Activated CD4-positive, alpha-beta T cell treated with anti-CD3 and anti-CD28 coated beads for 36 hours (primary cell): ENCODE measurements at places on chromosomes 7 and 10. TPM values are rescaled to one million over a fixed set of nuclear protein-coding genes. Genes with fewer than 3 reads are reported as not detected.

DNA sequence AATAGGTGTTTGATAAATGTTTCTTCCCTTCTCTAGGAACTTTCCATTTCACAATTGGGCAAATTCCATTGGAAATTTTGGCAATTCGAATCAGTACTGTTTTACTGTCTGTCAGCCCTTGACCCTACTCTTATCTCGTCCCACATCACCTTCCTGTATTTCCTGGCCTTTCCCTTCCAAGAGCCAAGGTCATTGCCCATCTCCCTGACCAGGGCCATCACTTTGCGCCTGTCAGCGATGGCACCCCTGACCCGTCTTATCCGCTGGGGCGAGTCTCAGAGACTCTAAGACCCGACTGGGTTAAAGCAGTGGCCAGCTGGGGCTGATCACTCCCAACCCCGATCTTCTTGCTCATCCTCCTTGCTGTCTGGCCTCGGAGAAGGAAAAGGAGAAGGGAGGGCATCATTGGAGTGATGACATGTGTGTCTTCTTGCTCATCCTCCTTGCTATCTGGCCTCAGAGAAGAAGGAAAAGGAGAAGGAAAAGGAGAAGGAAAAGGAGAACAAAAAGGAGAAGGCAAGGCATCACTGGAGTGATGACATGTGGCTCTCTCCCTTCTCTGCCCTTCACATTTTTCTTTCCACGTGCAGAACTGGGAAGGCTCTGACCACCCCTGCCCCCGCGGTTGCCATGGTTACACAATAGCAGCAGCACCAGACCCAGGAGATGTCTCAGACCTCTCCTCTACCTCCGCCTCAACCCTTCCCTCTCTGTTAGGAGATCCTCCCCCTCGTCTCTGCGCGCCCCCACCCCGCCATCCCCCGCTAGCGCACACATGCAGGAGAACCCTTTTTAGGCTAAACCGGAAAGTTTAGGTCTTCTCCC lies 2.0 kb downstream of the SEMA3D start:
- no peaks in the 10 kb centered on the region for H3K36me3 ChIP-seq
- H3K4me1 ChIP-seq: no peaks in the 10 kb centered on the region
- no peak for DNase-seq
- H3K27me3 ChIP-seq: peaks cover 32% of the 10 kb centered on the region

DNA sequence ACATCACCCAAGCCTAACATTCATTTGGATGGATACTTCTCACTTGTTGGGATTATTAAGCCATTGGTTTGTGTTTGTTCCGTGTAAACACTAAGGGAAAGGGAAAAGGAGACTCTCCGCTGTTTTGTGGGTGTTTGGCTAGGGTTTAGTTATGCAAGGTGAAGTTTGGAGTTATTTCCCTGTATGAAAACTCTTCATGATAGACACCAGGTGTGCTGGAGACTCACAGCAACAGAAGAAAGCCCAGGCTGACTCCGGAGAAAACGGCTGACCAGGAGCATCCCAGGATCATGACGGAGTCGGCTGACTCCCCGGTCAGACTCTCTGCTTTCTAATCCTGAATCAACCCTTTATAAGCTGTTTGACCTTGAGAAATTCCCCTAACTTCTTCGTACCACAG lies 94.1 kb upstream of the KLF6 start:
- no peak overlapping the region for H3K27ac ChIP-seq
- H3K4me1 ChIP-seq: peaks cover 36% of the 10 kb centered on the region
- DNase-seq: no peak
- peaks cover 2% of the 10 kb centered on the region for H3K36me3 ChIP-seq

Gene CCL24
- total RNA-seq: not detected

GRCh38 chr10:48623607-48624132 lies 18.8 kb upstream of the ARHGAP22 start:
- no peak for DNase-seq
- H3K36me3 ChIP-seq: no peaks in the 10 kb centered on the region
- no peak overlapping the region for H3K27ac ChIP-seq
- H3K4me3 ChIP-seq: no peak overlapping the region

DNA sequence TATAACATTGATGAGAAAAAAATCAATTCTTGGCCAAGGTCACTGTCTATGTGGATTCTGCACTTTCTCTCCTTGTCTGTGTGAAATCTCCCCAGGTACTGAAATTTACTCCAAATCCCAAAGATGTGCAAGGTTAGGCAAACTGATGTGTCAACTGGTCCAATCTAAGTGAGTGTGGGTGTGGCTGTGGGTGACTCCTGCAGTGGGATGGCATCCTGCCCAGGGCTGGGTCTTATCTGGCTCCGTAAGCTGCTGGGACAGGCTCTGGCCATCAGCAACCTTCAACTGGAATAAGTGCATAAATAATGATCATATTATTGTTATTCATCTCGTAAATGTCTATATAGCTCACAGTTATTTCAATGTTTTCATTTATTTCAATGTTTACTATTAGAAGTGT lies 79.3 kb downstream of the JCAD start:
- no peak for DNase-seq
- H3K36me3 ChIP-seq: no peaks in the 10 kb centered on the region
- peaks cover 10% of the 10 kb centered on the region for H3K27me3 ChIP-seq
- no peak overlapping the region for H3K27ac ChIP-seq

Gene CRHR2
- not detected for total RNA-seq

DNA sequence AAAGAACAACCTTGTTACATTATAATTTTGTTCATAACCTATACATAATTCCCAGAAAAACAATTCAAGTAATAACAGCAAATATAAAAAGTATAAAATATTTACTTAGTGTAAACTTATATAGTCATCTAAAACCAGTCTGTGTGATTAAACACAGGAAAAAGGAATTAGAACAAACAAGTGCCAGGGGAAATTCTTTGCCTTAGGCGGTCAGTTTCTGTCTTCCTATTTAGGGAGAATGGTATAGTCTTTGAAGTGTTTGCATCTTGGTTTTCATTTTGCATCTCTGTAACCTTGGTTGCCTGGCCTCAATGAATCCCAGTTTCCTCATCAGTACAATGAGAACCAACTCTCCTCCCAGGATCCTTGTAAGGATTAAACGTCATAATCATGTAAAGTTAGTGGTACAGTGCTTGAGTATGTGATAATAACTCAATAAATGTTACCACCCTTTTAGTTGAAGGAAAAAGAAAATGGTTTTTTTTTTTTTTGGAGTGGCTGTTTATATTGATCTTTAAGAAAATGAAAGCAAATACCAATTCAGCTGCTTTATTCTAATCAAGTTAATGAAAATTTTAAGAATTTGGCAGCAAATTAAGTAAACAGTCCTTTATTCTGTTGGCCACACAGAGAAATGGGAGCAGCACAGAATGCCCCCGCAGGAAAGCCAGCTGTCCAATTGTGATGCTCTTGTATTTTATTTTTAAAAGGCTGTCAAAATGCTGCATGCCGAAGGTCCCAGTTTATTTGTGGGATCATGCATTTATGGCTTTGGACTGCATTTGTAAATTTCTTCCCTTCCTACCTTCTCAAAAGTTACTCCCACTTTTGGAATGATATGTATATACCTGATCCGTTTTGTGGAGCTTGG lies 61.8 kb downstream of the SHH start:
- no peak for DNase-seq
- no peaks in the 10 kb centered on the region for H3K27me3 ChIP-seq
- H3K36me3 ChIP-seq: peaks cover 30% of the 10 kb centered on the region
- H3K27ac ChIP-seq: no peak overlapping the region
- H3K4me3 ChIP-seq: no peak overlapping the region

DNA sequence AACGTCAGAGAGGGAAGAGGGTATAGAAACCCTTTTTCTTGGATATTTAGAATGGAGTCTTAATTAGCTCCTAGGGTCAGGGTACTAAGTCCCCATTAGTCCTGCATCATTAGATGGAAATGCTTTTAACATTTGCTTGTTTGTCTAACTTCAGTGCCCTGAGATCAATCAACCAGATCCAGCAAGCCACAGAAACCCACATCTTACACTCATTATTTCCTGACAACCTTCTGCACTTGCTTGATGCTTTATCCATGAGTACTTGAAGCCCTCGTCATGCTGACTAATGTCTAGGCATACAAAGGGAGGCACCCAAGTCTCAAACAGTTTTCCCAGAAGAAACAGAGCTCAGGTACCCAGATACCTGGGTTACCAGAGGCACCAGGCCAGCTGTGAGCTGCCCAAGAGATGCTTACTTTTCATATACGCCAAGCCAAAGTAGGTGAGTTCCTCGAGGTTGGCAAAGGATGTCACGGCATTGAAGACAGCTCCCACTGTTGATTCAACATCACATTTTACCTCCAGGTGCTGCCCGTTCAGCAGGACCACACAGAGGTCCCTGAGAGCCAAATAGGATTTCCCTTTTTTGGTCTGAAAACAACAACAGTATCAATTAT lies 42.7 kb downstream of the FRMPD2 start:
- H3K27ac ChIP-seq: no peak overlapping the region
- H3K27me3 ChIP-seq: peaks cover 4% of the 10 kb centered on the region
- no peaks in the 10 kb centered on the region for H3K36me3 ChIP-seq
- H3K4me1 ChIP-seq: no peaks in the 10 kb centered on the region
- H3K4me3 ChIP-seq: no peak overlapping the region

Gene CYP17A1
- total RNA-seq: not detected

GRCh38 chr7:17131060-17131345 lies 167.4 kb upstream of the AHR start:
- no peak overlapping the region for H3K27ac ChIP-seq
- no peak for DNase-seq
- no peak overlapping the region for H3K4me3 ChIP-seq
- peaks cover 1% of the 10 kb centered on the region for H3K27me3 ChIP-seq
- no peaks in the 10 kb centered on the region for H3K36me3 ChIP-seq

Gene MEST
- total RNA-seq: 1.7 TPM

DNA sequence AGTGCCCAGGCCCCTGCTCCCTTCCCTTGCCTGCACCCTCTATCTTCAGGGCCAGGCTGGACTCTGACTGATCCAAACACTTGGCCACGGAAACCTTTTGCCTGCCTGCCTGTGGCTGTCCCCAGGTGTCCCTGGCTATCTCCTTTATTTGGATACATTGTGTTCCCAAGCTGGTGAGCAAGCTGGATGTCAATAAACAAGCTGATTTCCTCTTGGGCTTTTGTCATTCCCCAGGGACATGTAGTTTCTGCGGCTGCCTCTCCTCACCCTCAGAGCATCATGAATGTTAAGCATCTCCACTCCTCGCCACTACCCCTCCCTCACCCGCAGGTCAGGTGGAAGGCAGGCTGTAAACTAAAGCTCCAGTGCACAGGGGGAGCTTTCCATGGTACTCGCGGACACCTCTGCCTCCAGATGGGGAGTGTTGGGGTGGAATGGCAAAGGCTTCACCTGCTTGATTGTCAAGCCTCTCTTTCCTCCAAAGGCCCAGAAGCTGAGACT lies 6.9 kb downstream of the GHRHR start:
- H3K4me1 ChIP-seq: peaks cover 2% of the 10 kb centered on the region
- no peak for DNase-seq
- H3K27ac ChIP-seq: no peak overlapping the region

DNA sequence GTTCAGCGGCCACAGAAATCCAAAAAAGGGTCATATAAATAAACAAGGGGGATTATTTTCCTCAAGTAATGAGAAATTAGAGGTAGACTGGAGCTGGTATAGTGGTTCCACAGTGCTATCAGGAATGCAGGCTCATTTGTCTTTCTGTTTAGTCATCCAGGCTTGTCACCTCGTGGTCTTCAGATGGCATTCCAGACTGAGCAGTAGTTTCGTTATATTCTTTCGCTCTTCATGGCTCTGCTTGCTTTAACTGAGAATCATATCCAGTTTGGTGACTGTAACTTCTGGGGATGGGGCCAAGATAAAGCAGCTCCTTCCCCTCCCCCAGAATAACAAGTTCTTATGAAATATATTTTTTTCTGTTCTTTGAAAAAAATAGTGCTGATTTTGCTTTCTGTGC lies 9.5 kb downstream of the ANKIB1 start:
- H3K27me3 ChIP-seq: no peaks in the 10 kb centered on the region
- no peak for DNase-seq
- peaks cover 17% of the 10 kb centered on the region for H3K36me3 ChIP-seq
- no peak overlapping the region for H3K4me3 ChIP-seq
- no peak overlapping the region for H3K27ac ChIP-seq
- H3K4me1 ChIP-seq: peaks cover 38% of the 10 kb centered on the region

DNA sequence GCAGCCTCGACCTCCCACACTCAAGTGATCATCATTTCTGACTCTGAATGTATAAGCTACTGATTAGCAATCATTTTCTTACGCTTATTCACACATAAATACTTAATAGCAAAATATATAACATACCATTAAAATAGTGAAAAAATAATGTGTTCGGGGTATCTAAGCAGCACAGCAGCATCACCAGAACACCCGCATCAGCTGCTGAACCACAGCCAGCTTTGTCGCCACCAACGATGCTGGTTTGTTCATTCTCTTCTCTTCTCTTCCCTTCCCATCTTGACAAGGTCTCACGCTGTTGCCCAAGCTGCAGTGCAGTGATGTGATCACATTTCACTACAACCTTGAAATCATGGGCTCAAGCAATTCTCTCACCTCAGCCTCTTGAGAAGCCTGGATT lies 425.1 kb upstream of the LRGUK start:
- no peak overlapping the region for H3K4me3 ChIP-seq
- no peaks in the 10 kb centered on the region for H3K27me3 ChIP-seq
- H3K27ac ChIP-seq: no peak overlapping the region
- peaks cover 2% of the 10 kb centered on the region for H3K4me1 ChIP-seq

Gene TWIST1
- 1.2 TPM for total RNA-seq

Gene GDF2
- not detected for total RNA-seq

DNA sequence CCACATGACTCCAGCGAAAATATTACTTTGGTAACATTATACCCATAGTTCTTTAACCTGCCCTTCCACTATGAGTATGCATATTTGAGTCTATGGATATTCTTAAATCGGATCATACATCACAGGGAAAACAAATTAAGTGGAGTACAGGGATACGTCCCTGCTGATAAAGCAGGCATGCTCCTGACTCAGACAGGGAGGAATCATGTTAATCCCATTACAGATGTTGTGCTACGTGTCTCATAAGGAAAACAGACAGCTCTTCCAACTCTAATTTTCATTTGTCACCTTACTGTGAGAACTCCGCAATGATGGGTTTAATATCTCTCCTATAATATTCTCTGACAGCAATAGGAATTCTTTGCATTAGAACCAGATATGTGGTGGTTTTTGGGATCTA lies 469.5 kb upstream of the POM121L12 start:
- no peaks in the 10 kb centered on the region for H3K4me1 ChIP-seq
- no peak overlapping the region for H3K27ac ChIP-seq
- H3K36me3 ChIP-seq: no peaks in the 10 kb centered on the region
- no peak overlapping the region for H3K4me3 ChIP-seq

- H3K36me3 ChIP-seq: no peaks in the 10 kb centered on the region
- H3K4me3 ChIP-seq: no peak overlapping the region
- H3K4me1 ChIP-seq: no peaks in the 10 kb centered on the region
- H3K27ac ChIP-seq: no peak overlapping the region
- no peaks in the 10 kb centered on the region for H3K27me3 ChIP-seq
These were observed 1126.4 kb upstream of the GHITM start for GRCh38 chr10:83012866-83013265.
